ENCODE measurements at places on chromosomes 4 and X.

GRCh38 chr4:48235050-48235449, 34.6 kb downstream of the TEC start:
- DNase-seq = no peak

DNA sequence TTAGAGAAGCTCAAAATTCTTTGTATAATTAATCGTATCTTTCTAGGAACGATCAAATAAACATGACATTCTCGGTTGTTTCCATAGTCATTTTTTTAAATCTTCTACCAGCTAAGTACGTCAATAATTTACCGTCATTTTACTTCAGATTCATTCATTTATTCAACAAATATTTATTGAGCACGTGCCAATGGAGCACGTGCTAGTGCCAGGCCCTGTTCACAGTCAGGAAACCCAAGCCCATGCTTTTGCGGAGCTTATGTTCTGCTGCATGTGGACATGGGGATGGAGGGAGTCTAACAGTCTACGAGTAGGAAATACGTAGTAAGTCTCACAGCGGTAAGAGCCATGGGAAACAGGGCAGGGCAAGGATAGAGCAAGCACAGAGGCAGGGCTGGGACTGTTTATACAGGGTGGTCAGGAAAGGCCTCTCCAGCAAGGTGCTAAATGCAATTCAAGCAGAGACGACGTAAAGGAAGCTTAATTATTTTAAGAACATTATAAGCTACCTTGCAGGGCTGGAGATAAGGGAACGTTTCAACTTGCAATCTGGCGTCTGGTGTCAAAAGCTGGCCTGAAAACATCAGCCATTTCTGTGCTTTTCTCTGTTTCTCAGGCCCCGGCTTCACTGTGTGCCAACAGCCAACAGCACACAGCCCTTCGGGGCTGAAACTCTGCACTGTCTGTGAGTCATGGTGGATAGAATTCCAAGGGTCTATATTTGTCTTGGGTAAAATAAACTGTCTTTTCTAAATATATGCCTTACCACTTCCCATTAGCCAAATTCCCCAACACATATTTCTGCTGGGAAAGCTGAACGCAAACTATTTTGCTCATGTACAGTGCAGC, 517.1 kb upstream of the ZFP42 start:
- peak; percentile 18 for DNase-seq

GRCh38 chrX:47748576-47748975, 88.1 kb upstream of the ZNF81 start:
- DNase-seq = no peak

DNA sequence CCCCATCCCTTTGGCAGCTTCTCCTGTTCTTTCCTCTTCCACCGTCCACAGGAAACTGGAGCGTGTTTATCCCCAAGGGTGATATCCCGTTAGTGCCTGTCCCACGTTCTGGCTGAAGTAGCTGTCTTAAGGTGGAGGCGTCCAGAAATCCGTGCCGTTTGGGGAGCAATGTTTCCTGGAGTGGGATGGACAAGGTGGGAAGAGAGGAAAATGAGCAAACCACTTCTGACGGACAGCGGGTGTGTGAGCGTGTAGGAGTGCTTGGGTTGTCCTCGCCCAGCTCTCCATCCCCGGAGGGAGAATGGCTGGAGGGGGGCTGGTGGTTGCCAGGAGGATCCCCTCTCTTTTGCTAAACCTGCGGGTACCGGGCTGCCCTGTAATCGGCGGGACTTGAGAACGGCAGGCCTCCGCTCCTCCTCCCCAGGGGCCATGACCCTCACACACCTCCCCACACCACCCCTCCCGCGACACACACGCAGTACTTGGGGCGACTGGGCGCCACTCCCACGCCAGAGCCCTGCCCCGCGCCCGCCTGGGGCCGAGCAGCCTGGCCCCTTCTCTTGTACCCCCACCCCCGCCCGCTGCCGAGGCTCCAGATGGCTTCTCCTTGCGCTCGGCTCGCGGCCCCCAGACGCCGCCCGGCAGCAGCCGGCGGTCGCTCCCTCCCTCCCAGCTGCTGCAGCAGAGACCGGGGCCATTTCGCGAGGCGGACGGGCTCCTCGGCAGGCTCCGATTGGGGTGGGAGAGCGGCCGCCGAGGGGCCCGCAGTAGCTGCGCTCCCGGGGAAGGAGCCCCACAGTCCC, 13.9 kb upstream of the PRDM8 start:
- no peak for DNase-seq
